ENCODE measurements at places on chromosomes 13 and 19.

DNA sequence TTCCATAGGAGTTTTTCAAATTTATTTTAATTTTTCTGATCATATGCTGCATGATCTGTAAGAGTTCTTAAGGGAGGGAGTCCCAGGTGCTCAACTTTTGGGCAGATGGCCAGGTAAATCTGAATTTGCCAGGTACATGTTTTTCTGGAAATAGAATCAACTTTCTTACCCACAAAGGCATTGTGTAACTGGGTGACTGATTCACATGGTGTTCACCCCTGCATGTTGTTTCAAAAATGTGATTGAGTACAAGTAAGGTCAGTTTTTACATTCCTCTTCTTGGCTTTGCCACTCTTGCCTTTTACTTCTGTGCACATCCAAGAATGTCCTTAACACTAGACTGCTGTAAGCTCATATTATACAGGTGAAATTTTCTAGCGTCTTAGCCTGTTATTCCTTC, 30.4 kb downstream of the RB1 start:
- no peak for DNase-seq

DNA sequence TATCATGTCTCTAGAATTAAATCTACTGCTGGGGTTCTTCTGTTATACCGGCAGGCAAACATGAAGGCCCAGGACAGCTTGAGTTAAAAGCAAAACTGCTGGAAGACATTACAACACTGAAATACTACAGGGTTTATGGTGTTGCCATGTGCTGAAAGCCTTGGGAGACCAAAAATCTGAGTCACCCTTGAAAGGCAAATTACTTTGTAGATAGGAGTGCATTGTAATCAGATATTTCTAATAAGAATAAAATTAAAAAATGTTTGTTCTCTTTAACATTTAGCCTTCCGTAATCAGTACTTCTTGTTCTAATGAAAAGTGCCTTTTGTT, 181.3 kb downstream of the PCDH9 start:
- no peak for DNase-seq

GRCh38 chr19:16015805-16016173, 60.5 kb upstream of the TPM4 start:
- no peak for DNase-seq

GRCh38 chr13:20497006-20497775, 28.5 kb downstream of the CRYL1 start:
- DNase-seq = no peak

DNA sequence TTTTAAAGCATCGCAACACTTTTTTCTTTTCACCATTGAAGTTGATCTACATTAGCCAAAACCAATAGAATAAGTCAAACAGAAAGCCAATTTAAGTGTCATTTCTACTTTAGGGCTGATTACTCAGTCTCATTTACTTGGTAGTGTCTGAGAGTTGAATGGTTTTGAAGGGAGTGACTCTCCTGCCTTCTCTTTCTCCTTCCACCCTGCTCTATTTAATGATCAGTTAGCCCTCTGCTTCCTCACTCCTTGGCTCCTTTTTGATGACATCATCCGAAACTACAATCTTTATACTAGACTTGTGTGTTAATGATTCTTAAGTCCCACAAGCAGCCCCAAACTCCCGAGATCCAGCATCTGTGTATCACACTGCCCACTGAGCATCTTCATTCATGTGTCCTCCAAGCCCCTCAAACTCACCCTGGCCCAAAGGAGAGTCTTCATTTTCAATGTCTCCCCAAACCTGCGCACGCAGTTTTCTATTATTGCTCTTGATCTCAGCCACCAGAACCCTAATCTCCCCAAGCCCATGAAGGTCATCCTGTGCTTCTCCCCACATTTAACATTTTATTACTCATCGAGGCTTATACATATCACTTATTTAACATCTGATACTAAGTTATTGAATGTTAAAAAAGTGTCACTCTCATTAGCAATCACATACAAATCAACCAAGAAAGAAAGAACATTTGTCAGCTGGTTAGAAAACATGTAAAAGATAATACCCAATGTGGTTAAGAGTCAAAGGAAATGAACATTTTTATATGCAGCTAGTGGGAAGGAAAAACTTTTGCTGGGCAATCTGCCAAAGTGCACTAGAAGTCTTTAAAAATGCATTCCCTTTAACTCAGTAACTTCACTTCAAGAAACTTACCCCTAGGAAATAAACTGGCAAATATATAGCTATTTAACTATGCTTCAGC, 32.2 kb upstream of the ARGLU1 start:
- DNase-seq = peak; percentile 54

DNA sequence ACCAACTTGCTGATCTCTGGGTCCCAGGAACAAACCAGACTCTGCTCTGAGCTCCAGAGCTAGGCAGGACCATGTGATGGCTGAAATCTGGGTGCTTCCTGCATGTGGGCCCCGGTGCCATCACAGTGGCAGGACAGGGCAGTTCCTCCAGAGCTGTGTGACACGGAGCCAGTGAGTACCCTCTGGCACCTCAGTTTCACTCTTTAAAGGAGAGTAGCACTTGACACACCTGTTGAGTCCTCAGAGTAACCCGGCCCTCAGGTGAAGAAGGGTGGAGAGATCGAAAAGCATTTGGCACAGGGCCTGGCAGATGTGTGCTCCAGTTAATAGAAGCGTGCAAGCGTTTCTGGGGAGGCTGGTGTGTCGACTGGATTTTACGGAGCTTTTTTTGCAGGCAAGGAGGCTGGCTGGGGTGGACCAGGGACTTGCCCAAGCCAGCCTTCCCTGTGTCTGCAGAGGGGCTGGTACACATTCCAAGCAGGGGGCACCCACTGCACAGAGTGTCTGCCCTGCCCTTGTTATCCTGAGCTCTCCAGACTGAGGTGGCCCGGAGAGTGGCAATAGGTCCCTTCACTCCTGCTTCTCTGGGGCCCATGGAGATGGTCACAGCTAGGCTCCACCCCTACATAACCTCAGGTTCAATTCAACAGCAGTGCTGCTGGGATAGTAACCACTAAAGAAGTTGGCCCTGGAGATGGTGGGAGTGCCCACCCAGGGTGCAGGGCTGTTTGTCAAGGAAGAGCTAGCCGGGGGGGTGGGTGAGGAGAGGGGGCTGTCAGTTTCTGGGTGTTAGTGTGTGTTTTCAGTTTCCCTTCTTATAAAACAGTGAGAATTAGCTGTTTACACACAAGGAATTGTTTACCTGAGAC, 8.3 kb downstream of the RPS19 start:
- DNase-seq = no peak

- no peak for DNase-seq
Measured at GRCh38 chr13:24270639-24271141, 38.7 kb upstream of the C1QTNF9 start.

GRCh38 chr13:77387607-77388200, 60.8 kb upstream of the MYCBP2 start:
- no peak for DNase-seq

- DNase-seq = peak; percentile 61
Measured at GRCh38 chr19:51607920-51608562, 22.2 kb downstream of the SIGLEC5 start.

DNA sequence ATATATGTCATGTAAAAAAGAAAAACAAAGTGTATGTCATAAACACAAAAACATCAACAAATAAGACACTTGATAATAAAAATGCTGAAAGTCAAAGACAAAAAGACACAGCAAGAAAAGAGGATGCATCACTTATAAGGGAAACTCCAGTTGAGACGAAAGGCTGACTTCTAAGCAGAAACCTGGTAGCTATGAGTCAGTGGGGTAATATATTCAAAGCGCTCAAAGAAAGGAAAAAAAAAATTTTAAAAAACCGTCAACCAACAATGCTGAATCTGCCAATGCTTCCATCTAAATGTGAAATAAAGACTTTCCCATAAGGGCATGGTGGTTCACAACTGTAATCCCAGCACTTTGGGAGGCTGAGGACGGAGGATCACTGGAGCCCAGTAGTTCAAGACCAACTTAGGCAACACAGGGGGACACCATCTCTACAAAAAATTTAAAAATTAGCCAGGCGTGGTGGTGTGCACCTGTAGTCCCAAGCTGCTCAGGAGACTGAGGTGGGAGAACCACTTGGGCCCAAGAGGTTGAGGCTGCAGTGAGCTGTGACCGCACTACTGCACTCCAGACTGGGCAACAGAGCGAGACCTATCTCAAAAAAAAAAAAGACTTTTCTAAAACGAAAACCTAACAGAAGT, 24.0 kb downstream of the USP12 start:
- no peak for DNase-seq

- no peak for DNase-seq
Measured at GRCh38 chr19:42313096-42313839, at the start of gene TMEM145. Gene TMEM145 (plus strand): TSS chr19:42313309. CDS start chr19:42313377, 68 bp downstream.
